ENCODE measurements at places on chromosomes 16 and 17.

DNA sequence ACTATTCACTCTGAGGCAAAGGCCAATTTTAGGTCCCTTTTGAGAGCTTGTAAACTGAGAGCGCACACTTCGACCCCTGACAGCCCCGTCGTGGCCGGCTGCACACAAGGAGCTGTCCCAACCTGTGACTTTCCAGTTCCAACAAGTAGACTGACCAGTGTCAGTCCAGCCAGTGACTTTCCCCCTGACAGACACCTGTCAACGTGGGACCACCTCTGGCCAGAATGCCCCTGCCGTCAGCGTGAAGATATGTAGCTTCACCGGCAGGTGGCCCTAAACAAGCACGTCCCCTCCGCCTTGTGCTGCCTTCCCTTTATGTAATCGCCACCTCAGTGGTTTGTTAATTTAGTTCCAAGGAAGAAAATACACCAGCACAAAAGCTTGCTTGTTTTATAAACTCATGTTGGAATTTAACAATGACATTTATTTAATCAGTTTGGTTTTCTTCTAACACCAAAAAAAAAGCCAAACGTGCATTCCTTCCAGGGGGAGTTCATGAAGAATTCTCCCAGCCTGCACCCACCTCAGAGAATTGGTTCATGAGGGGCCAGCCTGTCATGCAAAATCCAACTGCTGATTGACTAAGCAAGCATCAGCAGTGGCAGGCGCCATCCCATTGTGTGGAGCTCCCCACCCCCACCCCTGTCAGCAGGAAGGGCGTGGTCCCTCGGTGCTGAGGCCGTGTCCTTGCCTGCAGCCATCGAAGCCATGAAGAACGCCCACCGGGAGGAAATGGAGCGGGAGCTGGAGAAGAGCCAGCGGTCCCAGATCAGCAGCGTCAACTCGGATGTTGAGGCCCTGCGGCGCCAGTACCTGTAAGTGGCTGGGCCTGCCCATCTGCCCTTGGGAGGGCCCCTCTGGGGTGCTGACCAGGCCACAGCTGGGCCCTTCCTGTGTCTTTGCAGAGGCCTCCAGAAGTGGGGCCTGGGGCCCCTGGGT lies 33.9 kb downstream of the PLD6 start:
- no peak for DNase-seq

- DNase-seq, result no peak
Observed at GRCh38 chr17:58783380-58783779, 27.7 kb downstream of the PPM1E start.

DNA sequence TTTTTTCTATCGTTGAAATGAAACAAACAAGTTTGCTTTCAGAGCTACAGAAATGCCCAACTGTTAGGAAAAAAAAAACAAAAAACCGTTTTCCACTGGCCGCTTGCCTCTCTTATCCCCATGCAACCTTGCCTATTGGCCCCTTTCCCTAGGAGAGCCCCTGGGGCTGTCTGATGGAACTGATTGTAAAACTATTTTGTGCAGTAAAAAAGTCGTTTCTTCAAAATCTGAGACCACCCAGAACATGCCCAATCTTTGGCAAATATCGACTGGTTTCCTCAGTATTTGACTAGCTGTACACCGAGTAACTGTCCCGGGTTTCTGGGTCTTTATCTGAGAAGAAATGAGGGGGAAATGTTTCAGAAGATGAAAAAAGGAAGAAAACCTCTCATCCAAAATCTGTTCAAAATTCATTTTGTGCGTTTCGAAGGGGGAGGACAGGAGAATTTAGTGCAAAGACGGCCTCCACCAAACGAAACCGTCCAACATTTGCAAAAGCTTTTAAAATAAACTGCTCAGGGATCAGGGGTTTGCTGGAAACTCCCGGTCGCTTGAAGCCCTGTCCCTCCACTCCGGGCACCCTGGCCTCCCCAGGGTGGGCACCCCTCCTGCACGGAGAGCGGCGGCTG lies 1.1 kb upstream of the GNAO1 start:
- no peak for DNase-seq

GRCh38 chr17:46023783-46024388 lies 24.8 kb downstream of the STH start:
- DNase-seq, result no peak

DNA sequence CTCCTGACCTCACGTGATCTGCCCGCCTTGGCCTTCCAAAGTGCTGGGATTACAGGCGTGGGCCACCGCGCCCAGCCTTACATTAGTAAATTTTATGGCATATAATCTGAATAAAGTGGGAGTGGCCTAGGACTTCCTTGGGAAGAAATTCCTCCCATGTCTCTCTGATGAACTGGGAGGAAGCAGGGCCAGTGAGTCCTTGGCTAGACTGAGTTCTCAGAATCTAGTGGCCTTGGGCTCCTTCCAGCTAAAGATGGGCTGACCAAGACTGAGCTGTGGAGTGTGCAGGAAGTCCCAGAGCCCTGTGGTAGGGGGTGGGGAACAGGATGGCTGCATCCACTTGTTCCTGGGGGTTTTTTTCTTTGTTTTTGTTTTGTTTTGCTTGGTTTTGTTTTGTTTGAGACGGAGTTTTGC lies 10.0 kb upstream of the NAGLU start:
- no peak for DNase-seq

- DNase-seq, result no peak
Observed at GRCh38 chr16:608019-608418, 18.2 kb downstream of the RAB40C start.

- no peak for DNase-seq
Observed at GRCh38 chr16:49048557-49048956, 233.1 kb downstream of the CBLN1 start.

DNA sequence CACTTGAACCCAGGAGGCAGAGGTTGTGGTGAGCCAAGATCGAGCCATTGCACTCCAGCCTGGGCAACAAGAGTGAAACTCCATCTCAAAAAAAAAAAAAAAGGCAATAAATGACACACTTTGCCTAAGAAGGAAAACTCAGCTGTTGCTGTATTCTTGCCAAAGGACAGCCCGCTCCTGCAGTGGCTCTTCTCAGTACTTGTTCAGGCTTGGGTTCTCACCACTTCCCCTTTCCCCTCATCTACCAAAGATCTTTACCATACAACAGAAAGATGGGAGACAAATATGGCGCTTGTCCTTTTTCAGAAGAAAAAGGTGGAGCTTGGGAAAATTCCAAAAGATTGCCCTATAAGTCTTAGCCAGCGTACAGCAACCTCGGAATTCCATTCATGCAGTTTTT lies 58.5 kb downstream of the MYH13 start:
- no peak for DNase-seq

DNA sequence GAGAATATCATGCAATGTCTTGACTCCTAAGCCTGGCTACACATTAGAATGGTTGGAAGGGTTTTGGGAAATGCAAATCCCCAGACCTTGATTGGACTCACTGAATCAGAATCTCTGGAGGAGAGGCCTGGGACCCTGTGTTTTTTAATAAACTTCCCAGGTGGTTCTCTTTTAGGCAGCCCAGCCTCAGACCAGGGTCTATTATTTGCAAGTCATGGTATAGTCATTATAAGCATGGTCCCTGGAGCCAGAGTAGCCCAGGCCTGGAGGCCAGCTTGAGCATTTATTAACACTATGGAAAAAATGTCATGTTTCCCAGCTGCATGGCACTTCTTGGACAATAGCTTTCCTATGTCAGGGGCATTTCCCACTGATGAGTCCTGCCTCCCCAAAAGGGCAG lies 266.9 kb downstream of the NPIPA8 start:
- DNase-seq, result no peak

GRCh38 chr16:82700541-82701235 lies 73.9 kb downstream of the CDH13 start:
- no peak for DNase-seq

DNA sequence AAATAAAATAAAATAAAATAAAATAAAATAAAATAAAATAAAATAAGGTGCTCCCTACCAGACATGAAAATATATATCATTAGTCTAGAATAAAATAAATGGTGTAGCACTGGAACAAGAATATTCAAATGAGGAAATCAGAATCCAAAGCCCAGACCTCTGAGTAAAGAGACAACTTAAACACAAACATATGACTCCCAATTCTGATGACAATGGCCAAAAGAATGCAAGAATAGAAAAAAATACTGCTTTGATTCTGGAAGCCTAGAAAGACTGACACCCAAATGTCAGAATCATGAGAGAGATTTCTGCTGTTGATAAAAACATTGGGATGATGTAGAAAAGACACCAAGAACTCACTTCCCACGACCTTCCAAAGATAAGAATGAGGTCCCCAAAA lies 27.9 kb downstream of the MYOCD start:
- no peak for DNase-seq

DNA sequence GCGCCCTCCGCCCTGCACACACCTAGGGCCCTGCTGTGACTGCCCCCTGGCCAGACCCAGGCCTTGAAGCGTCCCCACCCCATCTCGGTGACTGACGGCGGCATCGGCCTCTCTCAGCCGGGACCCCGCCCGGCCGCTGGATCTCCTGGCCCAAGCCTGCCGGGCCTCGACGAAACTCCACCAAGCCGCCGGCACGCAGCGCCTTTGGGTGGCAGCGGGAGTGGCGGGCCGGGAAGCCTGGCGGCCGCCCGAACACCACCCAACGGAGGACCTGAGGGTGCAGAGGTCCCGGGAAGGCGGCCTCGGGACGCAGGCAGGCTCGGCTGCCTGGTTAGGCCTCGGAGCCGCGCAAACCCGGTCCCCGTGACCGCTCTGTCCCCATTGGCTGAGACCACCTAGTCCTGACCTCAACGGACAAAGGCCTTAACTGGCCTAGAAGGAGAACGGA lies 12.0 kb upstream of the TMEM97 start:
- DNase-seq, result no peak

DNA sequence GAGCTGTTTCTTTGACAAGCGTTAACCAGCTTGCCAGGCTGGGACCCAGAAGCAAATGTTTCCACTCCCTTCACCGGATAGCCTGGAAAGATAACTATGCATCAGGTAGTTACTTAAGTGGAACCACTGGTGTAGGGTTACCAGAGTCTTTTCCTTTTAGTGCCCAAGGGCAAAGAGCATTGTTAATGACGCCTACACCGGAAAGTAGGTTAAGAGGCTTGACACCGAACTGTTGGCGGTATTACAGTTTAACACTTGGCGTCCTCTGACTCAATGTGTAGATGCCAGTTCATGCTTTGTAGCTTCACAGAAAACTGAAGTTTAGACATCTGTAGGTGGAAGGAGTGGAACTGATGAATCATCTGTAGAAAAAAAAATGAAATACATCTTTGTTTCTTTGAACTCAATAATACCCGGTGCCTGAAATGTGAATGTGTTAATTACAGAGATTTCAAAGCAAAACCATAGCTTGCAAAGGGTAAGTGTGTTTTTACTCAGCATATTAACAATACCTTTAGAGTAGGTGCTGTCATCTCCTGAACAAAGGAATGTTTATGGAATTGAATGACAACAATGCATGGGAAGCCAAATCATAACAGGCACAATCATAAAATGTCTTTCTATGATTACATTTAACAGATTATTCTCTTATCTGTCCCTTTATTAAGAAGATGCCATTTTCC lies 426.7 kb upstream of the SALL1 start:
- DNase-seq, result no peak

DNA sequence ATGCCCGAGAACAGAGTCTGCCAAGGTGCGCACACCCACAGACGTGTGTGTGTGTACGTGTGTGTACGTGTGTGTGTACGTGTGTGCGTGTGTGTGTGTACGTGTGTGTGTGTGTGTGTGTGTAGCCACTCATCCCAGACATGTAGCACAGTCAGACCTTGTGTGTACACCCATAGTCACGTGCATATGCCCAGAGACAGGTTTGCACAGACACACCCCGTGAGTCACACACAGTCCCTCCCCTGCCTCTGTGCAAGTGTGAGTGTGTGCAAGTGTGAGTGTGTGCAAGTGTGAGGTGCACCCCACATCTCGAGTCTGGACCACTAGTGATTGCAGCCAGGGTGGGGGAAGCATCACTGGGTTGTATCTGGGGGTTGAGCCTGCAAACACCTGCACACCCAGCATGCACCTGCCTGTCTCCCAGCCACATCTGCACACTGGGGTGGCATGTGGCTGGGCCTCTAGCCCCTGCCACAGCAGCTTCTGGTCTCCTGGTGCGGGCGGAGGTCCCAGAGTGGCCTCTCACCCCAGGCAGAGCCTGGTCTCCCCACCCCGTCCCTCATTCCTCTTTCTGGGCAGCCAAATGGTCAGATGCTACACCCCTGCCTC lies 23.6 kb downstream of the BAHCC1 start:
- no peak for DNase-seq

DNA sequence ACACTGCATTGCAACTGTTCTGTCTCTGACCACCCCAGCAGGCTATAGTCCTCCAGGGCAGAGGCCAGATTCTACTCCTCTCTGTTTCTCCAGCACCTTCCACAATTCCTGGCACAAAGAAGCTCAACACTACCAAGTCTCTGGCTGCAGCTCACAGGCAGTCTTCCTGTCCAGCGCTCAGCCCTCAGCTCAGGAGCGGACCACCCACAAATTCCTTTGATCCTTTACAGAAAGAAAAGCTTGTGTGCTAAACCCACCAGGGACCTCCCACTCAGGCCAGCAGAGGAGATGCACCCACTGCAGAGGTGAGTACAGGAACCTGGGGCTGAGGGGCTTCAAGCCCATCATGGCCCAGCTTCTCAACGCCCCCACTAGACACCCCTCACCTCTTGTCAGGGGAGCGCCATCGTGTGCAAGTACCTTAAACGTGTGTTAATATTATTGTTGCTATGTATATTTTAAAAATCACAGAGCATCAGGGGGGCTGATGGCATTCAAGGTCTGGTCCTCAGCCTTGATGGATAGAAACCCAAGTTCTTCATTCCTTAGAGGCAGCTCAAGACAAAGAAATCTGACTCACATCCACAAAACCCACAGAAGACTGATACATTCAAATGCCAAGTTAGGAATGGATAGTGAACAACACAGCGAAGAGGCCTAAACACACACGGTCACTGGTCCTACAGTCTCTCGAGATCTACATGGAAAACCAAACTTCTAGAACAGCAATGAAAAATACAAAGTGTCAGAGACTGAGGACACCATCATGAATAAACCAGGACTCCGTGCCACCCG lies 8.4 kb downstream of the HSDL1 start:
- DNase-seq, result no peak

GRCh38 chr16:11190588-11191560 lies 65.1 kb downstream of the SOCS1 start:
- no peak for DNase-seq

GRCh38 chr16:81873843-81874752 lies 95.0 kb downstream of the PLCG2 start:
- peak; percentile 84 for DNase-seq

GRCh38 chr17:12402963-12403622 lies 262.6 kb upstream of the MYOCD start:
- no peak for DNase-seq

DNA sequence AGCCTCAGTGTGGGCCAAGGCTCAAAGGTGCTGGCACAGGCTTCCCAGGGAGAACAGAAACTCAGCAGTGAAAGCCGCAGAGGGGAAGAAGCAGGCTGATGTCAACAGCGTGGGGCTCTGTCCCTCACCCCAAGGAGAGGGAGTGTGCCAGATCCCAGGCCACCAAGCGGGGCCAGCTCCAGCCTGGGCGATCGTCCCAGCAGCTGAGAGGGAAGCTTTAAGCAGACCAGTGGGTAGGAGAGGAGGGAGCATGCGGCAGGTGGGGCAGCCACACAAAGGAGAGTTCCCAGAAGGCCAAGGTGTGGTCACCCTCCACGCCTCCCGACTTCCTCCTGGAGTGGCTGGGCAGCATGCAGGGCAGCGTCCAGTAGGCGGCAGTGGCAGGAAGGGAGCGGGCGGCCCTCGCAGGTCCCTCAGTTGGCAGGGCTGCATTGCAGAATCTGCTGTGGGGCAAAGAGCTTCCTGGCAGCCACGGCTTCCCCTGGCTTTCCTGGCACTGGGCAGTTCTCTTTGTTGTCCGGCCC lies 6.0 kb downstream of the SYNGR2 start:
- no peak for DNase-seq

- no peak for DNase-seq
Observed at GRCh38 chr16:80038566-80038965, 438.0 kb upstream of the MAF start.

- DNase-seq, result no peak
Observed at GRCh38 chr17:4818276-4818675, 11.3 kb downstream of the PLD2 start.

Measured in activated CD4-positive, alpha-beta T cell treated with anti-CD3 and anti-CD28 coated beads, Interleukin-2, amount 10 ng/mL, durations not matched to agents 24 days and 14 days (primary cell).